Left renal pelvis (tissue), 4 donors: ENCODE measurements at places on chromosomes 16 and 17. TPM values are rescaled to one million over a fixed set of nuclear protein-coding genes. Genes with fewer than 3 reads are reported as not detected.
A peak's percentile ranks its signal among the peaks of the same experiment; 100 is the strongest.

DNA sequence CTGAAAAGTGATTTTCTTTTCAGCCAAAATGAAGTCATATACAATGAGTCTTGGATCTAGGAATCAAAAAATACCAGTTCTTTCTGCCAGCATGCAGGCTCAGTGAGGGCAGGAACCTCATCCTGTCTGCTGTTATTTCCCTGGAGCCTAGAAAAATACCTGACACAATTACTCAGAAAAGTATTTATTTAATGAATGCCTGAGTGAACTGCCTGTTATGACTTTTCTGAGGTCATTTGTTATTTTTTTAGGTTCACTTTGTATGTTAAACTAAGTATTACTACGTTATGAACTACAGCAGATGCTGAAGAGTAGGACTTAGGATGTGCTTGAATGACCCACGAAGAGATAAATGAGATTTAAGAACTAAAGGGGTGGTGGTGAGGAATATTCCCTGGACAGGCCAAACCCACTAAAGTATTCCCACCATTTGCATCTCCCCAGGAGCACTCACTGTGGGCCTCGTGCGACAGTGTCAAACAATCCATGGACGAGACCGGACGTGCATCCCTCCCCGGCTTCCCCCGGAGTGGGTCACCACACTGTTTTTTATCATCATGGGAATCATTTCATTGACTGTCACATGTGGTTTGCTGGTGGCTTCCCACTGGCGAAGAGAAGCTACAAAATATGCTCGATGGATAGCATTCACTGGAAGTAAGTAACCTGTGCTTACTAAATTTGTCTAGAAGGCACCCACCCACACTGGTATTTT is 17.1 kb upstream of the VWA3A start:
- DNase-seq: no peak

DNA sequence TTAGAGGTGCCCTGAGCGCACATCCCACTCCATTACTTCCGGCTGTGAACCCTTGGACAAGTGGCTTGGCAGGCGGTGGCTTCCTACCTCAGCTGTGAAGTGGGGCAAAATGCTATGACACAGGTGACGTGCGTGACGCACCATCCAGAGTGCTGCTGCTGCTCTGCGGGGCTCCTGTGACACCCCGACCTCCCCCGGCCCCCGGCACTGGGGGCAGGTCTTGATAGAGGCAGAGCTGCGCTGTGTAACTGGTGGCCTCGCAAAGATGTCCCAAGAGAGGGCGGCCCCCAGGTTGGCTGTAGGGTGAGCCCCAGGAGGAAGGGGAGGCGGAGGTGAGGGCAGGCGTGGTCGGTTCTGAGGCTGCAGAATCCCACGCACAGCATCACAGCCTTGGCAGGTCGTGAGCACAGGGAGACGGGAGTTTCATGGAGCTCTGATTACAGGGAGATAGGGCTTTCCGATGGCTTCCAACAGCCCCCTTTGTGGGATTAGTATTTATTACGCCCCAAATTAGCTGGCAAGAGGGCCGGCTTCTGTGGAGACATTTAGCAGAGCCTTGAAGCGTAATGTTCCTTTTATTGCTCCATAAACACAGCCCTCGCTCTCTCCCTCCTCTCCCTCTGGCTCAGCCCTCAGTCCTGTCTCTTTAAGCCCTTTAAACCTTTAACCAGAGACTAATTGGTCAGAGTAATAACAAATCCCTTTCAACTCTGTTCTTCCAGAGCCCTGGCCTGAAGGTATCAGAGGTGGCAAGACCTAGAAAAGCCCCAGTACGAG is 328.1 kb downstream of the C16orf95 start:
- peak; percentile 57 for DNase-seq

TBC1D3E gene
- not detected for polyA plus RNA-seq

NEK8 gene
- polyA plus RNA-seq: 13.2 TPM

CIITA gene
- polyA plus RNA-seq: 6.2 TPM

CD300E gene
- polyA plus RNA-seq: 0.48 TPM
